ENCODE measurements at places on chromosomes 16 and 17.
A peak's percentile ranks its signal among the peaks of the same experiment; 100 is the strongest.

DNA sequence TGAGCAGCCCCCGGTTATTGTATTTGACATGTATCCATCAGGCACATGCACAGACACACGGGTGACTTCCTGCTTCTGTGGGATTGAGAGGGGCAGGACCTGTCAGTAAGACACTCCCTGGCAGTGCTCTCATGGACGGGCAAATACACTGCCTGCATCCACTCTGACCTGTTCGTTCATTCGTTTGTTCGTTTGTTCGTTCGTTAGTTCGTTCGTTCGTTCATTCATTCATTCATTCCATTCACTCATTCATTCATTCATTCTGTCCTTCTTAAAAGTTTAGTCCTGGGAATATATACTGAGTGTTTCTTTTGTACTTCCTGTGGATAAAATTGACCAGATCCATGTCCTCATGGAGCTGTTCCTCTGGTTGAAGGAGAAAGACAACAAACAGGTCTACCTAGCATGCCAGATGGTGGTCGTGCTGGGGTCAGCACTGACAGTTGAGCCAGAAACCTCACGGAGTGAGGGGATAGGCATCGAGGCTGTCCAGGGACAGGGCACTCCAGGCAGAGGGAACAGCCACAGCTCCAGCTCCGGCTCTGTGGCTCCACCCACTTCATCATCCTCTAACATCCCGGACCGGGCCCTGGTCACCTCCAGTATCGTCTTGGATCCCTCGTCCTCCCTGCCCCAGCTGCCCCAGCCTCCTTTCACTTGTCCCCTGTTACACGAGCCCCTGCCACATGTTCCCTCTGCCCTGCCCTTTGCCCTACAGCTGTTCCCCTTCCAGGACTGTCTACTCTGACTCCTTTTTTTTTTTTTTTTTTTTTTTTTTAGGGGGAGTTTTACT is 336.1 kb downstream of the CPPED1 start:
- DNase-seq = no peak

DNA sequence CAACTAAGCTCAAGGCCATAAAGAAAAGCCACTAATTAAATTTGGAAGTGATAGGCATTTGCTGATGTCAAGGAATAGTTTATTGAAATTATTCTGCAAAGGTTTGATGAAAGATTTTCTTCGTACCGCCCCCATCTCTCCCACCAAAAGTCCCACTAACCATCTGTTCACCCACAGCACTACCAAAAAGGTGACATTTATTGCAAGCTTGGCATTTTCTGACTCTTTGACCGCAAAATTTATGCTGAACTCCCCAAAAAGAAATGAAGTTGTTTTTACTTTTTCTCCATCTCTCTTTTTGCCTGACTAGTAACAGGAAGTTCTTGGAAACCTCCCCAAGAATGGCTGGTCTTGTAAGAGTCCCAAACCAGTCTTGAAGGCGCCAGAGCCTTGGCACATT is 384.9 kb upstream of the SOX9 start:
- DNase-seq = no peak

- no peak for DNase-seq
Measured at GRCh38 chr16:23670137-23670776, 8.4 kb upstream of the PLK1 start.

DNA sequence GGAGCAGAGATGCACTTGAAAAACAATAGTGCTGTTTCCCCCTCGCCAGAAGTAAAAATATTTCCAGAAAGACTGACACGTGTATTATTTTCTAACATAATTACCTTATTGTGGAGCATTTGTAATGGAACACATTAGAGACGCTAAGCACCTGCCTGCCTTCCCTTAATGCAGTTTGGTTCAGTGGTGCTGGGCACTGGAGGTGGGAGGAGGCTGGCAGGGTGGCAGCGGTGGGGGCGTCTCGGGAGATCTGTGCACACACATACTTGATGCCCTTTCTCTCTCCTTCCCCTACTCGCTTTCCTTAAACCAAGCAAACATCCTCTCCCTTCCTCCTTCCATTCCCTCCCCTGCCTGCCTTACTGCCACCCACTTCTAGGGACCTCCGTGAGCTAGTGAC is 156.6 kb upstream of the SDK2 start:
- no peak for DNase-seq

DNA sequence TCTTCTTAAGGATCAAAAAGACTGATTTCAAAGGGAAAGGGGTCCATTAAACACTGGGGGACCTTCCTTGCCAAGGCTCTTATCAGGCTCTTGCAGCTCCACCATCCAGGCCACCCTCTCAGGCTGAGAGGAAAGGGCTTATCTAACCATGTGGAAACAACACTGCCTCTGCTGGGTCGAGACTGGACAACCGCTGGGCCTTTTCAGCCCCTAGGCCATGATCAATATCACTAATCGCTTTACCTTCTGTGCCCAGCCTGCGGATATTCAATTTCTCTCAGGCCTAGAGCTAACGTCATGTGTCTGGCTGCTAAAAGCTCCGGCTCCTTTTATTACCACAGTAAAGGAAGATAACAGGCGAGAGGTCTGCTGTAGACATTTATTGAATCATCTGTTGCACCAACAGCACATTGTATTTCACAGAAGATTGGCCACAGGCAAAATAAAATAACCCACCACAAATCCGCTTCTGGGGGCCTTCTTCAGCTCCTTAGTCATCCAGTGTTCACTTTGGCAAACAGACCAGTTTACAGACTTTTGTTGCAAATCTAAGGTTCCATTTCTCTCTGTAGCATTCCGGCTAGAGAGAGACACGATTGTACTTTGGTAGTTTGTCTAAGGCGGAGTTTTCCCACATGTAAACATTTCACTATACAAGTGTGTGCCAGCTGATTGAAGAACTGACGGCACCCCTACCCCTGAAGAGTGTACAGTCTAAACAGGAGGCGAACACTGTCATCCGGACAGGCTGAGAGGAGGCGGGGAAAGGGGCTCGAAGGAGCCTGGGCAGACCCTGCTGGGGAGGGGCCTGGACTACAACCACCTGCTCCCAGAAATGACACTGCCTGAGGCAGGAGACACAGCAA is 13.9 kb downstream of the CYB561 start:
- DNase-seq = no peak

- DNase-seq = no peak
Measured at GRCh38 chr17:70286391-70286790, 117.1 kb downstream of the KCNJ2 start.

- no peak for DNase-seq
Measured at GRCh38 chr17:39965017-39965699, 2.4 kb downstream of the GSDMA start.

DNA sequence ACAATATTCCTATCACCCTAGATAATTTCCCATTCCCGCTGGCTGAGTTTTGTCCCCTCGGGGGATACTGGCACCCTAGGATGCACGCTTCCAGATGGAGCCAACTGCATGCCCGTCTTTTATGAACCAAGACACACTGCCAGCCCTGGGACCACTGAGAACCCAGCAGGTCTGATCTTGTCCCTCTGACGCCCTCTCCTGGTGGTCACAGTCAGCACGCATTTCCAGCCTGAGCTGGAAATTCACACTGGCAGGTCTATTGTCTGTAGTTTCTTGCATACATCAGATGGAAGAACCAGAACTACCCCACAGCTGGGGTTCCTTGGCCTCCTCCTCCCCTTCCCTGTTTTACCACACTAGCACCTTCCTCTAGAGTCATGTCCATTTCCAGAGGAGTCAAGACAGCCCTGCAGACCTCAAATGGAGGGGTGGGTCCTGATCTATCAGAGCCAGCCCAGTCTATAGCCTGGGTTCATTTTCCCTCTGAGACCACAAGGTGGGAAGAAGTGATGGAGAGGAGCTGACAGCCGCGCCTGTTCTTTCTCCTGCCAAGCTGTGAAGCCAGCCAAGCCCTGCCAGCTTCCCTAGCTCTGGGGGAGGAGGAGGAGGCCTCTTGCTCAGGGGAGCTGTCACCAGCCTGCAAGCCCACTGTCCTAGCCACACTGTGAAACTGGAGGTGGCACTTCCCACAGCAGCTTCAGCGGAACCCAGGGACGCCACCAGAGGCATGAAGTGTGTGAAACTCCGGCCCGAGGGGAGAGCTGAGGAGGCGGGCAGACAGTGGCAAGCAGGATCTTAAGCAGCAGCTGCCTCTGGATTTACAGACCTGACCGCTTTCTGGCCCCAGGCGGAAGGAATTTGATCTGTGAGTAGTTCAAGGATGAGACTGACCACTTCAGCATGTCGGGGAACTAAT is 29.3 kb downstream of the MXRA7 start:
- DNase-seq = peak; percentile 30

DNA sequence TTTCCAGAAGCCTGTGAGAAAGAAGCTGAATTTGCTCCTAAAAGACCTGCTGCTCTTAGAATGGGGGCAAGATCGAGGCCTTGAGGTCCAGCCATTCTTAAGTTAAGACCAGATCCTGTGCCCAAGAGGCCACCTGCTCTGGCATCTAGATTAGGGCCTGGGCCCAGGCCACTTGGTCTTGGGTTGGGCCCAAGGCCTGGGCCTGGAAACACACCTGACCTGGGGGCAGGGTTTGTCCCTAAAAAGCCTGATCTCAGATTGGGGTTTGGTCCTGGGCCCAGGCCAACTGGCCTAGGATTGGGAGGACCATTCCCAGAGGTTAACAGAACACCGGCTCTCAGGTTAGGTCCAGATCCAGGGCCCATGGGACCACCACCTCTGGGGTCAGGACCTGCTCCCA is 12.9 kb downstream of the CHTF8 start:
- no peak for DNase-seq

DNA sequence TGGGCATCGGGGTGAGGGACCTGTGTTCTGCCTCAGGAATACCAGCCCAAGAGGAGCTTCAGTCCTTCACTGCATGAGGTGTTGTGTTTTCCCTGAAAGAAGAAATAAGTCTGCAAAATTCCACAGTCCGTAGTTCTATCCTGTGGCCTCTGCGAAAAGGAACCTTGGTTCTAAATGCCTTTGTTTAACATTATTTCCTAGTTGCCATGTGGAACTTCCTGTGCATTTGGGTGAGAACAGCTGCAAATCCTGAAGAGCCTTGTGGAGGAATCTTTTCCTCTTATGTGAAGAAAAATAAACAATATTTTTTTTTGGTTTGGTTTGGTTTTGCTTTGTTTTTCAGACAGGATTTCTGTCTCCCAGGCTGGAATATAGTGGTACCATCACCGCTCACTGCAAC is 9.8 kb downstream of the PSKH1 start:
- DNase-seq = no peak

DNA sequence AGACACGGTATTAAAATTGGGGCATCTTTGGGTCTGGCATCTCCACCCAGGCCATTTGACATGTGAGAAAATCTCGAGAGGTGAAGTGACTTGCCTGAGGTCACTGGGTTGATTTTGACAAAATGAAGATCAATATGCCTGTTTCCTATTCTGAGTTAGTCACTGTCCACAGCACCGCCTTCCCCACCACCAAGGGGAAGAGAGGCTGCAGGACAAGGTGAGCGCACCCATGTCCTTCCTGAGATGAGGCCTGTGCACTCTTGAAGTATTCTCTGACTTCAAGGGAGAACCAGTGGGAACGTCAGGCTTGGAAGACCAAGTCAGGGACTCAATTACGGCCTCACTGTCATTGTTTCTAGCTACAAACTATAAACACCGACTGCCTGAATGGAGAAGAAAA is 49.9 kb upstream of the WSB1 start:
- no peak for DNase-seq

DNA sequence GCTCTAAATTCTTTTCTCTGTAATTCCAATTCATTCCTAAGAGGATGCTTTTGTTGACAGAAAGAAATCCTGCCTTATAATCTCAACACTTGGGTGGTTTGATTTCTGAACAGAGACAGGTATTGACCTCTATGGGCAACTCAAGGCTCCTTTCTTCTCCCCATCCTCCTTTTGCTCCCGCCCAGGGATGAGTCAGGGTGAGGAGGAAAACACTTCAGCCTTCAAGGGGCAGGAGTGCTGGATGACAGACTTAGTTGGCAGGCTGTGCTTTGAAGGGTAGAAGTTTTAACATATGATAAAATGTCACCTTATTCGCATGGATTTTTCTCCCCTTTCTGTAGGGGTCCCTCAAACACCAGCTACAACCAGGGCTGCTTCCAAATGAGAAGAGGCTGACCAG is 16.7 kb upstream of the TOM1L1 start:
- DNase-seq = no peak

- no peak for DNase-seq
Measured at GRCh38 chr16:50102051-50102746, 36.4 kb downstream of the HEATR3 start.

- DNase-seq = no peak
Measured at GRCh38 chr16:325375-326145, 27.0 kb downstream of the AXIN1 start.

DNA sequence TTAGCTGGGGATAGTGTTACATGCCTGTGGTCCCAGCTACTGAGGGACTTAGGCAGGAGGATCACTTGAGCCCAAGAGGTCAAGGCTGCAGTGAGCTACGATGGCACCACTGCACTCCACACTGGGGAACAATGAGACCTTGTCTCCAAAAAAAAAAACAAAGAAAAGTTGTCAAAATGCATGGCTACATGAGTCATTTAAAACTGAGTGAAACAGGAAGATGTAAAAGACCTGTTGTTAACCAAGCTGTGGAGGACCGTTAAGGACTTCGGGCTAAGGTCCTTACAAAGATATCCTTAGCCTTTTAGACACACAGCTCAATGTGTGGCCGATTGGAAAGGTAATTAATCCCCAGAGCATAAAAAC is 25.1 kb downstream of the ZP2 start:
- no peak for DNase-seq

GRCh38 chr17:76051561-76051960 is 20.8 kb downstream of the SRP68 start:
- DNase-seq = no peak

- no peak for DNase-seq
Measured at GRCh38 chr17:65446838-65447526, 114.5 kb downstream of the AXIN2 start.

GRCh38 chr16:57106767-57107166 is 14.4 kb downstream of the CPNE2 start:
- DNase-seq = no peak

- no peak for DNase-seq
Measured at GRCh38 chr16:12314653-12315185, 338.2 kb downstream of the SNX29 start.

- DNase-seq = no peak
Measured at GRCh38 chr16:67932462-67932840, 789 bp upstream of the CTRL start.

- DNase-seq = no peak
Measured at GRCh38 chr16:75250089-75250808, 1.2 kb downstream of the BCAR1 start.

DNA sequence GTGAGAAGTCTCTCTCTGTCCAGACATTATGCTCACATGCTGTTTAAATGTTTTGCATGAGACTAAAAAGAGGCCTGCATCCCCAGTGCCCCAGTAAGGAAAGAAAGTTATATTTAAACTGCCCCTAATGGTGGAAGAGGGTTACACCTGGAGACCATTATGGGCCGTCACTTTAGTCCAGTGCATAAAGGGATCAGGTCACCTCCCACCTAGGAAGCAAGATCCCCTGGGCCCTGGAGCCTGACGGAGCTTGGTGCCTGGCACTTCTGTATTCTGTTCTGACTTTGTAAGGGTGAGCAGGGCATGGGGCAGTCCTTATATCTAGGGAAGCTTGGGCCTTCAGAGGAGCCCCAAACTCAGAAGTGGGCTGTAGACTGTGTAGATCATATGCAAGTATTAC is 67.9 kb downstream of the CPPED1 start:
- DNase-seq = no peak

GRCh38 chr16:13594823-13595222 is 325.1 kb upstream of the ERCC4 start:
- no peak for DNase-seq

GRCh38 chr16:89187770-89188392 is 12.5 kb downstream of the SLC22A31 start:
- DNase-seq = no peak
